ENCODE measurements at places on chromosomes 7 and 10.

- DNase-seq, result no peak
Observed at GRCh38 chr7:64990936-64991335, at the start of gene ZNF117. Gene ZNF117 (minus strand): TSS chr7:64991036.

DNA sequence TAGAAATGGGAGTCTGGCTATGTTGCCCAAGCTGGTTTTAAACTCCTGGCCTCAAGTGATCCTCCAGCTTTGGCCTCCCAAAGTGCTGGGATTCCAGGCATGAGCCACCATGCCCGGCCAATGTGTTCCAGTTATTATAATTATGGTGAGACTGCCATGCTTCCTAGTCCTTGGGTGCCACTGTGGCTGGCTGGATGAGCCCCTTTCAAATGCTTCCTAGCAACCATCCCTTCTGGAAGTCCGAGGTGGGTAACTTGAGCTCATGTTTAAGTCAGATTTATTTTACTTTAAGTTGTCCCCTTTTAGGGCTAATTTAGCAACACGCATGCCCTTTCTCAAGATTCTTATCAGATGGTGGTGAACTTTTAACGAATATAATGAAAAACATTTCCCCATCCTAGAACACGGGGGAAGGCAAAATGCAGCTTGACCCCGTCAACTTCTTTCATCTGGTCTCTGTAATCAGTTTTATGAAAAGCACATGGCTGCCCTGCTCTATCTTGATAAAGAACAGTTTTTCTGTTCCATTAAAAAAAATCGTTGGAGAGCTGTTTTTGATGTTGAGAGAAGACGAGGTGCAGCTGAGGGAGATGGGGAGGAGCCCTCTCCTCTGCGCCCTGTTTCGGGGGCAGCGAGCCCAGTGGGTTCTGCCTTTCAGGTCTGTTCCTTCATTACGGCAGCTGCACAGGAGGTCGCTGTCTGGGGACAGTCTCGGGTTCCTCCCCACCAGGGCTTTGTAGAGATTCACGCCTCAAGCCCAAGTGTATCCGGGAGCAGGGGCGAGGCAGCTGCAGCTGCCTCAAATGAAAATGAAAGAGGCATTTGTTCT is 61.0 kb upstream of the MKI67 start:
- no peak for DNase-seq

- no peak for DNase-seq
Observed at GRCh38 chr7:148382596-148382995, 208.0 kb upstream of the C7orf33 start.

DNA sequence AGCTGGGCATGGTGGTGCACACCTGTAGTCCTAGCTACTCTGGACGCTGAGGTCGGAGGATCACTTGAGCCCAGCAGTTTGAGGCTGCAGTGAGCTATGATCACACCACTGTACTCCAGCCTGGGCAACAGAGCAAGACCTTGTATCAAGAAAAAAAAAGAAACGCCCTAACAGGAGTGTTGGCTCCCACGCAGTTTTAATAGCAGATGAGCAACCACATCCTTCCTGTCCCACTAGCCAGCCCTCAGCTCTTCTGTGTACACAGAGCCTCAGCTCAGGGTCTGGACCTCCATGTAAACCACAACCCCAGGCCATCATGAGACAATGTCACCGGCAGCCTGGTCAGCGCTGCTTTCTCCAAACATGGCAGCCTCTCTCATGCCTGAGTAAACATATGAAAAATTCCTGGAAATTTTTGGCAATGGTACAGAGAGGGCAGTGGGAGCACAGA is 108.2 kb downstream of the PIP4K2A start:
- peak; percentile 86 for DNase-seq

DNA sequence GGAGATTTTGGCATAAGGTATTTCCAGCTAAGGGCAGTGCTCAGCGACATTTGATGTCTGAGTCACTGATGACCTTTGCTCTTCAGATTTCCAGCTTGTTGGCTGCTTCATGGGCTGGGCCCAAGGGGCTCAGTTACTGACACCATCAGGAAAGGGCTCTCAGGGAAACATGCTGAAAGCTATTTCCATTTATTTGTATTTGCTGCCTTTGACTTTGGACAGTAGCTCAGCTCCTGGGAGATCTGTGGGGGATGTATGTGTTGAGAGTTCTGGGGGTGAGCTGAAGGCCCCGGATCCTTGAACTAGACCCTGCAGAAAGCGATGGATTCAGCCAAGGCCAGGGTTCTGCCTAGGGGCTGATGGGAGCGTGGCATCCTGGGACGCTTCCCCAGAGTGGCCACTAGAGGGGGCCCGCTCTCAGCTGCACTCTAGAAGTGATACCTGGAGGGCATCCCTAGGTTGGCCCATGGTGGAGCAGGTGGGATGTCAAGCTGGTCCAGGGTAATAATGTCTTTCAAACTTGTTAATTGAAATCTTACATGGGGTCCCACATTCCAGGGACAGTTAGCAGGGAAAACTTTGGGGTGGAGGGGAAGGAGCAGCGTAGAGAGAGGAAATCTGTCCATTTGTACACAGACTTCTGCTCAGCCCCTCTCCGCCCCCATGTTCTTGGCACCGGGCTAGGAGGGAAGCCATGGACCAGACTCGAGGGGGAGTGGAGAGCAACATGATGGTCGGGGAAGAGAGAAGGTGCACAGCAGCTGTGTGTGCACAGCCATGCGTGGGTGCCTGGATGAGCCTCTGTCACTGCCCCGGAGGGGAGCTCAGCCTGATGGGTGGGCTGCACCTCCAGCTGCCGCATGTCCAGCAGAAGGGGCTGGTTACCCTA is 3.0 kb upstream of the BTBD16 start:
- DNase-seq, result peak; percentile 52

- DNase-seq, result peak; percentile 58
Observed at GRCh38 chr7:116672596-116673456, 830 bp downstream of the MET start.

DNA sequence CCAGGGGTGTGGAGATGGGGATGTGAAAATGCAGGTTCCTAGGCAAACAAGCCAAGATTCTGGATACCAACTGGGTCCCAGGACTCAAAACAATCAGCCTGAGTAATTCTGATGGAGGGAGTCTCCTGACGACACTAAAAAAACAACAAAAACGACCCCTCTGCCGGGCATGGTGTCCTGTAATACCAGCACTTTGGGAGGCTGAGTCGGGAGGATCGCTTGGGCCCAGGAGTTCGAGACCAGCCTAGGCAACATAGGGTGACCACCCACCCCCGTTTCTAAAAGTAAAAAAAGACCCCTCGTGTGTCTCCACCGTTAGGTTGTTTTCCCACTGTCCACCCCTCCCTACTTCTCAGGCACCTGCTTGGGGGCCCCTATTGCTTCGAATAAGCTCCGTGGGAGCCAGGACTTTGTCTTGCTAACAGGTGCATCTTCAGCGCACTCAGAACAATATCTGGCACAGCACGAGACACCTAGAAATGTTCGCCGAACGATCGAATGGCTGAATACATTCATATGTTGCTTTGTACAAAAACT is 743 bp upstream of the NRF1 start:
- no peak for DNase-seq

- DNase-seq, result no peak
Observed at GRCh38 chr10:128850647-128851046, 616.4 kb upstream of the MGMT start.

- no peak for DNase-seq
Observed at GRCh38 chr10:19634163-19634562, 182.1 kb upstream of the PLXDC2 start.

DNA sequence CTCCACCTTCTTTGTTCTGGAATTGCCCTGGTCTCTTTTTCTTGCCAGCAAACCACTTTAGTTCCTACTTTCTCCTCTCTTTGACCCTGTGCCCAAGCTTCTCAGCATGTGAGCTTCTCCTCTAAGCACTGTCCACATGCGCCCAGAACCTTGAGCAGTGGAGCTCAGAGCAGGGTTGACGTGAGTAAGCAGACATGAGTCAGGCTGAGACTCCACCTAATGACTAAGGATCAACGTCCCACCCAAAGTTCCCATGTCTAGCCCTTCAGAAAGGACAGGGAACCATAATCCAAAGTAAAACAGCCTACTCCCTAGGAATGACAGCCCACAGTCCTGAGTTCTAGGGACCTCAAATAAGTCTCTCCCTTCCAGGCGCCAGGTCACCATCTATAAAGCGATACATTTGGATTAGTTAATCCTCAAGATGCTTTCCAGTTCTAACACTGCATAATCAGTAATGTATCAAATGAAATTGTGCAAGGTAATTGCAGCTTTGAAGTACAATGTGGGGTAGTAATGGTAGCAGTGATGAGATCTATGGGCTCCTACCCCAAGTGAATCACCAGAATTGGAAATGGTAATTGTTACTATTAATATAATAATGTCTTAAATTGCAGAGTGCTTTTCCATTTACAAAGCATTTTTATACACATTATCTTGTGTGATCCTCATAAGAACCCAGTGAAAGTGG is 44.5 kb downstream of the KCNMA1 start:
- DNase-seq, result peak; percentile 97

DNA sequence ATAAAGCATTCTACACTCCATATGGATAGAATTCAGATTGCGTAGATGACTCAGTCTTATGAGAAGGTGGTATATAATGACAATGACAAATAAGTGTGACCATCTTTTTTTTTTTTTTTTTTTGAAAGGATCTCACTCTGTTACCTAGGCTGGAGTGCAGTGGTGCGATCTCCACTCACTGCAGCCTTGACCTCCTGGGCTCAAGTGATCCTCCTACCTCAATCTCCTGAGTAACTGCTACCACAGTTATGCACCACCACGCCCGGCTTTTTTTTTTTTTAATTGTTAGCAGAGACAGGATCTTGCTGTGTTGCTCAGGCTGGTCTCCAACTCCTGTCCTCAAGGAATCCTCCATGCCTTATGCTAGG is 43.2 kb upstream of the NRP1 start:
- peak; percentile 87 for DNase-seq

DNA sequence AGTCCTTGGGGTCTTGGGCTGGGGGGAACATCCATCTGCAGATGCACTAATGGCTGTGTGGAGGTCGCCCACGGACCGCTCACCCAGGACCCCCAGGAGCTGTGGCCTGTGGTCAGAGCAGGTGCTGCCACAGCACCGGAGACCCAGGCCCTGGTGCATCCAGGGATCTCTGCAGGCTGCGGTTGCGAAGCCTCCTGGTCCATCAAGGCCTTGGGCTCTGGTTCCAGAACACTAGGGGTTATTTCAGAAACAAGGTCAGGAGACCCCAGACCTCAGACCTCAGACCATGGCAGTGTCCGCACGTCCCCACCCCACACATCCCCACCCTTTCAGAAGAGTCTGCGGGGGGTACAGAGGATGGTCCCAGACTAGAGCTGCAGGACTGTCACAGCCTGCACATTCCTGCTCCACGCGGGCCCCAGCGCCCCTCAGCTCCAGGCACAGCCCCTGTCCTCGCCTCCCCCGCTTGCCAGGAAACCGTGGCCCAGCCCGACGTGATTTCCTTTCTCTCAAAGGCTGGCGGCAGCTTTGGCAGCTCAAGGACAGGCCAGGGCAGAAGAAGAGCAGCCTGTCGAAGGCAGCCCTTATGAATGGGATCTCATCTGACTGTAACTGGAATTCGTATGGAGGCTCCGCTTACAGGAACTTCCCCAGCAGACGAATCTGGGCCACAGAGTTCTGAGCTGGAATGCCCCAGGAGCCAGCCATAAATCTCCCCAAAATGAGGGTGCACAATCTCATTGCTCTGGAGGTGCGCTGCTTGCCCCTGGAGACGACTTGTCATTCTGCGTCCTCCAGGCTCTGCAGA is 136.2 kb upstream of the RET start:
- no peak for DNase-seq

- DNase-seq, result no peak
Observed at GRCh38 chr10:129883029-129883428, 81.0 kb downstream of the EBF3 start.

DNA sequence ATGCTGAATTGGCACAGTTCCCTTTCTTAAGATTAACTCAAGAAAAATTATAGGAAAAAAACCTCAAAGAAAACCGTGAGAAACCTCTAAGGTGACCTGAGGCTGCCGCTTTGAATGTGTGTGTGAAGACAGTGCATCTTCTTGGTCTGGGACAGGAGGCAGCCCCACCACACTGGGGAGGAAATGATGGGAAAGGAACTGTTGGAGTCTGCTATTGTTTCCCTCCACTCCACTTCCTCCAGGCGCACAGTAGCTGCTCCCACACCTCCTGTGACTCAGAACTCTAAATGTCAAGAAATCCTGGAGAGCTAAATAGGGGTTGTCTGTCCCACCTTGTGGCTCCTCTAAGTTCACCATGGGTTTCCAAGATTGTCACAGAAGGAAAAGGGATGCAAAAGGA is 179.4 kb downstream of the PDE1C start:
- peak; percentile 62 for DNase-seq

DNA sequence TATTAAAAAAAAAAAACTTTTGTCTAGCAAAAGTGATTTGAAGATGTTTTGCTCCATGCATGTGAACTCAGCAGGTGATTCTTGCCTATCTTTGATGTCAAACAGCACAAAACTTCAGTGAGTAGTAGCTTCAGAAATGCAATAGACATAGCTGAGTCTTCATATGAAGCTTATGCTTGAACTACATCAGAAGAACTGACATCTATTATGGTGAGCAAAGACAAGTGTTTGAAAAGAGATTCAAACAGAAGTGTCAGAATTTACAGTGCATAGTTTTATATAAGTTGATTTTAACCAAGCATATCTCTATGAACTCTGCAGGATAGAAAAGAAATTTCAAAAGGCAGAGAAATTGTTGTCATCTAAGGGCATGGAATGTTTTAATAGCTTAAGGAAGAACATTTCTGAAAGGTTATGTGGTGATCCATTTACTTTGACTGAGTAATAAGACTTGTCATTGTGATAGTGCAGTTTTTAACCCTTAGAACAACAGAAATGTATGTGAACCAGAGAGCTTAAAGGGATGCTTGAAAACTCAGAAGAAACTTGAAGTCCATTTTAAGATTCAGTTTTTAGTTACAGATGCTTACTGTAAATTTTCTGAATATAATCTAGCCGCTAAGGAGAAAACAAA is 351.4 kb downstream of the MDFIC start:
- no peak for DNase-seq

- no peak for DNase-seq
Observed at GRCh38 chr10:2456834-2457233, 610.5 kb upstream of the PFKP start.

DNA sequence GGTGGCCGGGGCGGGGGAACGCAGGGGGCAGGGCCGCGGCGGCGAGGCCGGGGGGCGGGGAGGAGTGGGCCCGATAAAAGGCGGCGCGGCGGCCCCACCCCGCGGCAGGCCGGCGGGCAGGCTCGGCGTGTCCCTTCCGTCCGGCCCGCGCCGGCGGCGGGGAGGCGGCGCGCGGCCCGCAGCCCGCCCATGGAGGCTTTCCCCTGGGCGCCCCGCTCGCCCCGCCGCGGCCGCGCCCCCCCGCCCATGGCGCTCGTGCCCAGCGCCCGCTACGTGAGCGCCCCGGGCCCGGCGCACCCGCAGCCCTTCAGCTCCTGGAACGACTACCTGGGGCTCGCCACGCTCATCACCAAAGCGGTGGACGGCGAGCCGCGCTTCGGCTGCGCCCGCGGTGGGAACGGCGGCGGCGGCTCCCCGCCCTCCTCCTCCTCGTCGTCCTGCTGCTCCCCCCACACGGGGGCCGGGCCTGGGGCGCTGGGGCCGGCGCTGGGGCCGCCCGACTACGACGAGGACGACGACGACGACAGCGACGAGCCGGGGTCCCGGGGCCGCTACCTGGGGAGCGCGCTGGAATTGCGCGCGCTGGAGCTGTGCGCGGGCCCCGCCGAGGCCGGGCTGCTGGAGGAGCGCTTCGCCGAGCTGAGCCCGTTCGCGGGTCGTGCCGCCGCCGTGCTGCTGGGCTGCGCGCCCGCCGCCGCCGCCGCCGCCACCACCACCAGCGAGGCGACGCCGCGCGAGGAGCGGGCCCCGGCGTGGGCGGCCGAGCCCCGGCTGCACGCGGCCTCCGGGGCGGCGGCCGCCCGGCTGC is at the start of gene NANOS1:
TSS of gene NANOS1 (plus strand) at position 102 of the 808 bp plus-strand sequence. CDS start at position 190, 88 bp downstream.
- no peak for DNase-seq

- no peak for DNase-seq
Observed at GRCh38 chr7:115145512-115145911, 223.6 kb downstream of the MDFIC start.

GRCh38 chr10:25824050-25824449 is 110.0 kb upstream of the MYO3A start:
- DNase-seq, result no peak

All from HT1080 (cell line).